ENCODE measurements at places on chromosomes 3 and 15.

DNA sequence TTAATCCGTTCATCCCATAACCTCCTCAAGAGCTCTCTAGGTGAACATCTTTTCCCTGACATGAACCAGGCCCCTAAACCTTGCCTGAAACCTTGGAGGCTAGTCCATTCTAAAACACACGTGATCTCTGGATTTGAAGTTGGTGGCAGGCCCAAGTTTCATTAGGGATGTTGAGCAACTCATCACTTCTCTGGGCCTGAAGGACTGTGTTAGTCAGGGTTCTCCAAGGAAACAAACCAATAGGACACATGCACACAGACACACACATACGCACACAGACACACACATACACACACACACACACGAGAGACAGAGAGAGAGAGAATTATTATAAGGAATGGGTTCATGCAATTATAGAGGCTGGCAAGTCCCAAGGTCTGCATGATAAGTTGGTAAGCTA is 31.9 kb downstream of the ACAN start:
- H3K4me3 ChIP-seq = no peak overlapping the region
- H3K27me3 ChIP-seq = no peaks in the 10 kb centered on the region
- no peak for DNase-seq

DNA sequence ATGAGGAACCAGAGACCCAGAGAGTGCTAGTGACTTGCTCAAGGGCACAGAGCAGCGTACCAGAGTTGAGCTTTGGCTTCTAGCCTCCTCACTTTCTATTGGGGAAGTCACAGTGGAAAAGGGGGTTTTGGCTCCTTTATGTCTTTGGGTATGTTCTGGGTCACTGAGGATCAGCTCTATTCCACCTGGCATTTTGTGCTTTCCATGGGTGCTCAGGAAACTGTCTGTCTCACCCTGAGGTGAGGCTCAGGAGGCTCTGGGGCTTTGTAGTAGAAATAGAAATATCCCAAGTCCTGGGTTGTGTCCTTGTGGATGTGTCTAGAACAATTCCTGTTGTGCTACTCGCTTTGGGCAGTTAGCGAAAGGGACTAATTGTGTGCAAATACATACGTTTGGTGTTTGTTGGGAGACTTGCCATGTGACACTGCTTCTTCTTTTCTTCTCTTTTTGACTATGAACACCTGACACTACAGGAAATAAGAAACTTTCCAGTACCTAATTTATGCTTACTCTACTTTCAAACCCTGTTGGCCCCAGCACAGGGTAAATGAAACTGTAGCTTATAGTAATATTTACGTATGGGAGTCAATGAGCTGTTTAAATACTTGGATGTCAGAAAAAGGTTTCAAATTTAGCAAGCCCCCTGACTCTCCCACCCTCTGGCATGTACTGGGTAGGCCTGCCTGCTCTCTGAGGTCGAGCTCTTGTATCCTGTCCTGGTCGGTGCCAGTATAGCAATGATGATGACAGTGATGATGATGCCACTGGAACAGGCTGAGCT is 35.6 kb downstream of the SMAD3 start:
- H3K36me3 ChIP-seq = peaks cover 3% of the 10 kb centered on the region
- H3K4me3 ChIP-seq = no peak overlapping the region
- no peak for DNase-seq
- H3K27me3 ChIP-seq = no peaks in the 10 kb centered on the region
- peaks cover 77% of the 10 kb centered on the region for H3K4me1 ChIP-seq
- peak overlapping the region; percentile 78 for H3K27ac ChIP-seq

DNA sequence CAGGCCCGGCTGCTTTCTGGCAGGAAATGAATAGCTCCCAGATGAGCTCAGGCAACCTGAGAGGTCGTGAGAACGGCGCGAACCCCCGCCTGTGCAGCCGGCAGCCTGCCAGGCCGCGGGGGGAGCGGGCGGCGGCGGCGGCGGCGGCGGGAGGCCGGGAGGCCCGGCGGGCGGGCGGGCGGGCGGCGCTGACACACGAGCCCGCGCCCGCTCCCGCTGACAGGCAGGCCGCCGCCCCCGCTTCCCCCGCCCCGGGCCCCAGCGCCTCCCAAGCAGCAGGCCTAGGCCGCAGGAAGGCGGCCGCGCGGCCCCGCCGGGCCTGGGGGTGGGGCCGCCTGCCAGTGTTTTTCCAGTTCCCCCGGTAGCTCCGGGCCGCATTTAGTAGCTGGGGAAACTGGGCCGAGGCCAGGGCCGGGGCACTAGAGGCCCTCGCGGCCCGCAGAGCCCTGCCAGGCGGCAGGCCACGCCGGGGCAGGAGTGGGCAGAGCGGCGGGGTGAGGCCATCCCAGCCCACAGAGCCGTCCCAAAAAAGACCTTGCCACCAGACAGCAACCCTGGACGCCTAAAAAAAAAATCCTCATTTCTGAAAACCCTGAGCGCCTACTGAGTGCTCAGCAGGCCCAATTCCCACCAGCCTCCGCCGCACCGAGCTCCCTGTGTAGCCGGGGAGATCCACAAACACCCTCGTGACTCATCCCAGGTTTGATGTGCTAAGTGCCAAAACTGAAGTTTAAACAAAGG is 5.6 kb downstream of the HES1 start:
- H3K36me3 ChIP-seq = no peaks in the 10 kb centered on the region
- DNase-seq = no peak
- H3K4me1 ChIP-seq = peaks cover 21% of the 10 kb centered on the region
- peak overlapping the region; percentile 78 for H3K27ac ChIP-seq
- H3K27me3 ChIP-seq = peaks cover 51% of the 10 kb centered on the region
- no peak overlapping the region for H3K4me3 ChIP-seq

GRCh38 chr3:120196333-120196732 is 88.7 kb downstream of the GPR156 start:
- no peaks in the 10 kb centered on the region for H3K27me3 ChIP-seq
- no peak overlapping the region for H3K27ac ChIP-seq
- H3K4me1 ChIP-seq = no peaks in the 10 kb centered on the region

DNA sequence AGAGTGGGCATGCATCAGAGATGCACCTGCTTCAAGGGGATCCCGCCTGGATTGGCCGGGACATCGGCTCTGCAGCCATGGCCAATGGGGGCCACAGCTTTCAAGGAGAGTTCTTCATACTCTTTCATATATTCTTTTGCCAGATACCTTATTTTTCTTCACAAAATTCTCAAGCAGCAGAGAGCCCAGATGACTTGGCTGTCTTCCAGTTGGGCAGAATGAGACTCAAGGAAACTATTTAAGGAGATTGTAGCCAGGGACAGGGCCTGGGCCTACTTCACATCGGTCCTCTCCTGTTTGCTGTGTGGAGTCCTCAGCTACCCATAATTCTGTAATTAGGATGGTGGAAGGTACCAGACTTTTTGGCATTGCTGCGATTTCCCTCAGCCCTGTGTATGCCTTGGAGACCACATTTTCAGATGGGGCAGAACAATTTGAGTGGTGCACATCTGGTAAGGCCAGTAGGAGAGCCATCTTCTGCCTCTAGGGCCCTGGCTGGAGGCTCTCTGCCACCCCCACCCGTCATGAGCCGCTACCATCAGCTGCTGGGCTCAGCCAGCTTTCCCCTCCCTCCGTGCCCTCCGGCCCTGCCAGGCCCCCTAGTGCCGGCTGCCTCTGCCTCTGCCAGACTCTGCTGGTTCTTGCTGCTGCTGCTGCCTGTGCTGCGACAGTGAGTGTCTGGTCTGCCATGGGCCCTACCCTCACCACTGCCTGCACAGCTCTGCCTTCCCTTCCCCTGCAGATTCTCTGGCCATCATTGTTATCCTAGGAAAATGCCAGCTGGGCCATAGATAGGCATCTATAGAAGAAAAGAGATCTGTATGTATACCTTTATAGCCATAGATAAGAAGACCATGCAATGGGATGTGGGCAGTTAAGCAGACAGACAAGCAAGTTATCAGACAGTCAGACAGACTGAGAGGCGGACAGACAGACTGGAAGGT is 6.7 kb downstream of the PLIN1 start:
- no peaks in the 10 kb centered on the region for H3K4me1 ChIP-seq
- H3K27ac ChIP-seq = no peak overlapping the region
- no peaks in the 10 kb centered on the region for H3K36me3 ChIP-seq
- no peaks in the 10 kb centered on the region for H3K27me3 ChIP-seq
- DNase-seq = no peak

GRCh38 chr15:66588971-66589370 is 23.2 kb upstream of the LCTL start:
- H3K27ac ChIP-seq = no peak overlapping the region
- no peaks in the 10 kb centered on the region for H3K36me3 ChIP-seq
- peaks cover 3% of the 10 kb centered on the region for H3K27me3 ChIP-seq
- no peak for DNase-seq
- no peak overlapping the region for H3K4me3 ChIP-seq

DNA sequence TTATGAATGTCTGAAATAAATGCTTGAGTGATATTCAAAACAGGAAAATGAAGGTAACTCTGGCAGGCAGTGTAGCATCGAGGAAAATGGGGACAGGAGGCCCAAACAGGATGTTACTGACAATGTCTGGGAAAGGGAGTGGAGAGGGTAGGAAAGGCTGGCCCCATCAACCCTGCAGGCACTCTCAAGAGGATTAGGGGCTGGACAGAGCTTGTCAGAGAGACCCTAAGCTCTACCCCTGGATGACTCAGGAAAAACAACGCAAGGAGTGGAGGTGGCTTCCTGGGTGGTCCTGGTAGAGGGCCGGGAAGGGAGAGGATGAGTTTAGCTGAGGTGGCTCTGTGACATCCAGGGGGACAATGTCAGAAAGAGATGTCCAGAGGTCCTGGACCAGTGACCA is 106.0 kb downstream of the RYK start:
- H3K27ac ChIP-seq = no peak overlapping the region
- H3K4me3 ChIP-seq = no peak overlapping the region
- H3K36me3 ChIP-seq = no peaks in the 10 kb centered on the region
- H3K27me3 ChIP-seq = no peaks in the 10 kb centered on the region

- H3K4me1 ChIP-seq = no peaks in the 10 kb centered on the region
- H3K36me3 ChIP-seq = no peaks in the 10 kb centered on the region
- no peak for DNase-seq
- H3K27me3 ChIP-seq = no peaks in the 10 kb centered on the region
Observed at GRCh38 chr15:75666823-75667501, 19.2 kb downstream of the SNX33 start.

DNA sequence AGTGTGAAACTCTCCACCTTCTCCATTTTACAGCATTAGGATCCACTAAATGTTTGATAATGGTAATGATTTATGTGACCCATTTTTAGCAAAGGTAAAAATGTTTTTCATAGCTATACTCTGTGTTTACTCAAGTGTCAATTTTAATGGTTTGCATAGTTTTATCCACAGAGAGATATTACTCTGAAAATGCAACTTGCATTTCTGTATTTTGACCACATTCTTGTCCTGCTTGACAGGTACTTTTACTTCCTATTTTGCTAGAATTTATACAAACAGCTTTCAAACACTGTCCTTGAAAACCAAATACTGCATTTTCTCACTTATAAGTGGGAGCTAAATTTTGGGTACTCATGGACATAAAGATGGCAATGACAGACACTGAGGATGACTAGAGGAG is 62.9 kb downstream of the SERPINI1 start:
- no peak for DNase-seq
- no peaks in the 10 kb centered on the region for H3K4me1 ChIP-seq
- no peaks in the 10 kb centered on the region for H3K36me3 ChIP-seq

DNA sequence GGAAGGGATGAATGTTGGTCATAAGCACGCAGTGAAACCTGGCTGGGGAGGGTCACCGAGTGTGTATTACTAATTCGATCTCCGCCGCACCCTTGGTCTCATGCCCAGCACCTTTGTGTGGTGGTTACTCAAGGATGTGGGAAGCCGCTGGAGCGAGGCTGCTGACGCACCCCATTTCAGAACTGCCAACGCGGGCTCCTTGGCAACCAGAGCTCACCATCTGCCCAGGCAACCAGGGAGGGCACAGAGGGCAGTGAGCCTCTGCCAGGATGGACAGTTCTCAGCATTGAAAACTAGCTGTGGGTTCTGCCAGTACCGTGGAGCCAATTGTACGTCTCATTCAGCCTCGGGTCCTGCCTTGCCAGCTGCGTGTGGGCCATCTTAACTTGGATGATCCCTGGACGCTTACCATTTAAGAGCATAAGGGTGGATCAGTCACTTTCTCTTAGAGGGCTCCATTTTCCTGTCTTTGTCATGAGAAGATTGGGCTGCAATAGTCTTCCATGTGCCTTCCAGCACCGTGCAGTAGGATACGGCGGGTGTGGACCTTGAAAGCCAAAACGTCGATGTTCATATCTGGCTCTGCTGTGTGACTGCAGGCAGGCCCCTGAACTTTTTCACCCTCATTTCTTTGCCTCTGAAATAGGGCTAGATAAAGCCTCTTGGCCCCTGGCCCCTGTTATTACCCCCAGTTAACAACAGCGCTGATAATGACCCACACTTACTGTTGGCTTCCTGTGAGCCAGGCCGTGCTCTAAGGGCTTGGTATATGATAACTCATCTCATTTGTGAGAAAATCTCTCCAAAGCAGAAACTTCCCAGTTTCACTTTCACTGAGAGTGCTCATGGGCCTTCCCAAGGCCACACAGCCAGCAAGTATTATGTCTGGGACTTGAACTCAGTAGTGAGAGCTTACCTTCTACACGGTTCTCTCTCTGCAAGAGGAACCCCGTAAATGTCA is 238.8 kb downstream of the OPA1 start:
- no peak overlapping the region for H3K4me3 ChIP-seq
- H3K36me3 ChIP-seq = no peaks in the 10 kb centered on the region
- peak; percentile 41 for DNase-seq
- H3K27me3 ChIP-seq = no peaks in the 10 kb centered on the region
- H3K4me1 ChIP-seq = no peaks in the 10 kb centered on the region

DNA sequence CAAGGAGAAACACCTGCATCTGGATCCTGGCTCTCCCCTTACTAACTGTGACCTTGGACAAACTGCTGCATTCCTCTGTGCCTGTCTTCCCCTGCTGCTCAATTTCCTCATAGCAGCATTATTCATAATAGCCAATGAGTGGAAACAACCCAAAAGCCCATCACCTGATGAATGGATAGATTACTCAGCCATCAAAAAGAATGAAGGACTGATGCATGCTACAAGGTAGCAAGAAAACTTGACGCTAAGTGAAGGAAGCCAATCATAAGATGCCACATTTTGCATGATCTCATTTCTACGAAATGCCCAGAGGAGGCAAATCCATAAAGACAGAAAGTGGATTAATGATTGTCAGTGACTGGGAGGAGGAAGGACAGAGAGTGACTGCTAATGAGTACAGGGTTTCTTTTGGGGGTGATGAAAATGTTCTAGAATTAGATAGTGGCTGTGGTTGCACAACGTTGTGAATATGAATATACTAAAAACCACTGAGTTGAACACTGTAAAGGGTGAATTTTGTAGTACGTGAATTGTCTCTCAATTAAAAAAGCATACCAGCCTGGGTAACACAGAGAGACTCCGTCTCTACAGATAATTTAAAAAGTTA is 11.2 kb downstream of the IGDCC4 start:
- DNase-seq = no peak
- H3K27me3 ChIP-seq = peaks cover 38% of the 10 kb centered on the region

GRCh38 chr15:74381481-74381880 is 14.0 kb upstream of the CYP11A1 start:
- H3K27me3 ChIP-seq = no peaks in the 10 kb centered on the region
- no peak overlapping the region for H3K4me3 ChIP-seq
- H3K4me1 ChIP-seq = peaks cover 67% of the 10 kb centered on the region
- no peaks in the 10 kb centered on the region for H3K36me3 ChIP-seq
- H3K27ac ChIP-seq = no peak overlapping the region
- no peak for DNase-seq

- H3K27ac ChIP-seq = no peak overlapping the region
- H3K4me1 ChIP-seq = peaks cover 29% of the 10 kb centered on the region
- H3K4me3 ChIP-seq = no peak overlapping the region
- H3K36me3 ChIP-seq = no peaks in the 10 kb centered on the region
- DNase-seq = no peak
Observed at GRCh38 chr3:66394753-66395249, 106.0 kb downstream of the LRIG1 start.
